Chondrocyte (in vitro differentiated cells): ENCODE measurements at places on chromosomes 12 and 14. TPM values are rescaled to one million over a fixed set of nuclear protein-coding genes. Genes with fewer than 3 reads are reported as not detected.
A peak's percentile ranks its signal among the peaks of the same experiment; 100 is the strongest.

GRCh38 chr12:117334855-117335587, 26.4 kb downstream of the NOS1 start:
- no peak for DNase-seq
- H3K36me3 ChIP-seq: no peaks in the 10 kb centered on the region
- peaks cover 25% of the 10 kb centered on the region for H3K27me3 ChIP-seq
- H3K4me1 ChIP-seq: no peaks in the 10 kb centered on the region

GRCh38 chr12:116138364-116138763, 139.1 kb downstream of the MED13L start:
- no peak overlapping the region for H3K4me3 ChIP-seq
- H3K36me3 ChIP-seq: no peaks in the 10 kb centered on the region
- no peaks in the 10 kb centered on the region for H3K27me3 ChIP-seq
- H3K4me1 ChIP-seq: peaks cover 90% of the 10 kb centered on the region
- no peak for DNase-seq
- H3K27ac ChIP-seq: peak overlapping the region; percentile 80

DNA sequence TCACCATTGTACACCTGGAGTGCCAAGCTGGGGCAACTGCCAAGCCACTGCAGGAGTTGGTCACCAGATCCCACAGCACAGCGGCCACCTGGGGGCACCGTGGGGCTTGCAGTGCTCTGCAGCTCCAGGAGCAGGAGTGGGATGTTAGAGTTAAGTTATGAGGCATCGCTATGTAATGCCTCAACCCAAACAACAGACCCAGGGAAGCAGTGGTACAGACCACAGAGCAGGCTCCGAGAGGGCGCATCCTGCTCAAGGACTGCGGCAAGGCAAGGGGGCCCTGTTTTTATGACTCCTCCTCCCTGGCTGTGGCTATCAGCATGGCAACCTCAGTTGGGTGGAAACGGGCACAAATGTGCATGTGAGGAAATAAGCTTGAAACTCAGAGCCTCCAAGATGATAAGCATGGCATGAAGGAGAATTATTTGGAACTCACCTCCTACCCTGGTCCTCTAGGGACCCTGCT, 63.1 kb downstream of the ARL6IP4 start:
- peak overlapping the region; percentile 69 for H3K27ac ChIP-seq
- no peak overlapping the region for H3K4me3 ChIP-seq
- H3K36me3 ChIP-seq: no peaks in the 10 kb centered on the region
- peaks cover 14% of the 10 kb centered on the region for H3K4me1 ChIP-seq
- no peaks in the 10 kb centered on the region for H3K27me3 ChIP-seq

DNA sequence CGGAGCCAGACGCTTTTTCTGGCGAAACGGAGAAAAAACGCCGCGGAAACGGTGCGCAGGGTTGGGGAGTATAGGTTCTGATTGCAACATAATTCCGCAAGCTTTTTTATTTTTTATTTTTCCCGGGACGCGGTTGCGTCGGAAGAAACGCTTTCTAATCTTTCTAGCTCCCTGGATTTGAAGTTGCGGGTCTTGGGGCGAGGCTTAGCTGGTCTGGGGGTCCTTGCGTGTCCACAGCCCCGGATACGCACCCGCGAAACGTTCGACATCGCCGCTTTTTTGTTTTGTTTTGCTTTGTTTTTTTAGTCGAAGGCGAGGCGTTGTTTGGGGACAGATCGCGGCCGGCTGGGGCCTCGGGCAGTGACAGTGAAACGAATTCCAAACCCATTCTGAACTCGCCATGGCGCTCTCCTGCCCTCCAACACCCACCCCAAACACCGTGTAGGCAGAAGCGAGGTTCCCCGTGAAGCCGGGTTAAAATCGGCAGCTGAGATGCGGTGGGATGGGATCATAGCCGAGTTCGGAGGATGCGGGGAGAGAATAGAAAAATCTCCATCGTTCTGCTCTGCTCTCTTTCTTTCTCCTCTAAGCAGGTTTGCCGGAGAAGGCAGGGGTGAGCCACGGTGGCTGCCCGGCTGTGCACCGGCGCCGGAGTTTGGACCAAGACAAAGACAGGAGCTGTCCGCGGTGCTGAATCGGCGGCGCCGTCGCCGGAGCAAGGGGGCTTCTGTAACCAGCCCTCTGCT, 8.1 kb upstream of the LHX5 start:
- peaks cover 83% of the 10 kb centered on the region for H3K27me3 ChIP-seq
- H3K27ac ChIP-seq: no peak overlapping the region
- no peak for DNase-seq
- peaks cover 13% of the 10 kb centered on the region for H3K4me1 ChIP-seq
- no peak overlapping the region for H3K4me3 ChIP-seq

DNA sequence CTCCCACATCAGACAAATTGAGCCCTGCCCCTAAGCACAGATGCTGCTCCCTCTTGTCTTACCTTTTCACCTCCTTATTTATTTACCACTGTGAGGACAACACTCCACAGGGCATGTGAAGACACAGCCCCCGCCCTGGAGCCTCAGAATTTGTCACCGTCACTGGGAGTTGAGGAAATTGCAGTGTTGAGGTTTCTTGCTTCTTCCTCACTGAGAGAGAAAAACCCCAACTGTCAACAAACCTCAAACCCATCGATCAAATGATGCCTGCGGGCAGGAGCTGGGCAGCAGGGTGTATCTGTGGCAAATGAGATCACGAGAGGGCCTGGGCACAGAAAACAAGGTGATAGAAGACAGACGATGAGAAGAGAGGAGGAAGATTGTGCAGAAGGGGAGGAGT, 30.5 kb upstream of the PLEKHG3 start:
- H3K4me1 ChIP-seq: peaks cover 36% of the 10 kb centered on the region
- peak overlapping the region; percentile 42 for H3K27ac ChIP-seq
- no peaks in the 10 kb centered on the region for H3K36me3 ChIP-seq
- no peak for DNase-seq
- H3K27me3 ChIP-seq: no peaks in the 10 kb centered on the region
- H3K4me3 ChIP-seq: no peak overlapping the region

GRCh38 chr12:9869307-9870161, at the start of gene CLEC2B:
Gene CLEC2B (minus strand): TSS chr12:9869354.
- DNase-seq: no peak
- no peaks in the 10 kb centered on the region for H3K27me3 ChIP-seq
- peak within 1 kb of the TSS; percentile 54 for H3K4me3 ChIP-seq
- peak within 1 kb of the TSS; percentile 67 for H3K27ac ChIP-seq
- peaks cover 24% of the 10 kb centered on the region for H3K4me1 ChIP-seq

DNA sequence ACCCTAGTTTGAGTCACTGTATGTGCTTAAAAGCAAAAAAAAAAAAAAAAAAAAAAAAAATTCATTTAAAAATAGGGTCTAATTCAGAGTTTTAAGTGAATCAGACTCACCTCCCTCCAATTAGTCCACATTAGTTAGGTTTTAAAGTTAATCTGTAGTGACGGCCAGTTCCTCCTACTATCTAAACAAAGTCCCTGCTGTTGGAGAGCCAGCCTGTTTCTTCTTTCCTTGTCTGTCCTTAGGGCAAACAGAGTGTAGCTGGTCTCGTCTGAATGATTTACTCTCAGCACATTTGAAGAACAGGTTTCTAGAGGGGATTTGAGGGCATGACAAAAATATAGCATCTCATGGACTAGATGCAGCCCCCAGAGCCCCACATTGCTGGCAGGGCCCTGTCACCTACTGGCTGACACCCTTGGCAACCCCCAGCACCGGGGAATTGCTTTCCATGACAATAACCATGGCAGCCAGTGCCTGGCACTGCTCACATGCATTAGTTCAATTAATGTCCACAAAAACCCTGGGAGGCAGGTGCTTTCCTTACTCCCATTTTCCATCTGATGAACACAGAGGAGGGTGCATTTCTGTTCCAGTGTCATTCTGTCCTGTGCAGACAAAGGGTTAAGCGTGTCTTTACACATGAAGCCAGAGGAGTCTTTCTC, 138.3 kb downstream of the PLXNC1 start:
- peaks cover 11% of the 10 kb centered on the region for H3K27me3 ChIP-seq
- H3K4me1 ChIP-seq: peaks cover 16% of the 10 kb centered on the region
- H3K27ac ChIP-seq: no peak overlapping the region
- H3K4me3 ChIP-seq: no peak overlapping the region

DNA sequence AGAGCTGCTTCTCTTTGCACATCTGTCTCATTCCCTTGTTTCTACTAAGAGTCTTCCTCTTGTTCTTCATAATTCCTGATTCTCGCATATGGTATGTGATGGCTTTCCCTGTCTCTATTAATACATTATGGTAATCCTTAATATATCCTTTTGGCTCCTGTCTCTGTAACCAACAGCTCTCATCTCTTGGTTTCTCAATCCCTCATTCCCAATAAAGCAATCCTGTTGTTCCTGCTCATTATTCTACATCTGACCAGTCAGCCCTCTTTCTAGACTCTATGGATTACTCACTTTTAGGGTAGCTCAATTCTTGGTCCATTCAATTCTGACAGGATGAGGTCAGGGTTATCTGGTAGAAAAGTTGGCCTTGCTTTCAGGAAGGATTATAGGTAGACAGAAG, 349.9 kb downstream of the LRIG3 start:
- DNase-seq: no peak
- no peaks in the 10 kb centered on the region for H3K36me3 ChIP-seq
- peaks cover 58% of the 10 kb centered on the region for H3K4me1 ChIP-seq
- H3K27ac ChIP-seq: peak overlapping the region; percentile 27
- no peaks in the 10 kb centered on the region for H3K27me3 ChIP-seq

GRCh38 chr14:63833728-63834127, 19.1 kb upstream of the SYNE2 start:
- H3K27ac ChIP-seq: no peak overlapping the region
- no peak for DNase-seq
- no peaks in the 10 kb centered on the region for H3K36me3 ChIP-seq
- no peak overlapping the region for H3K4me3 ChIP-seq
- H3K27me3 ChIP-seq: no peaks in the 10 kb centered on the region

- no peak for DNase-seq
- H3K27ac ChIP-seq: no peak overlapping the region
- peaks cover 46% of the 10 kb centered on the region for H3K36me3 ChIP-seq
- H3K4me1 ChIP-seq: no peaks in the 10 kb centered on the region
- no peaks in the 10 kb centered on the region for H3K27me3 ChIP-seq
Measured at GRCh38 chr12:94353130-94353529, 106.5 kb downstream of the CEP83 start.

DNA sequence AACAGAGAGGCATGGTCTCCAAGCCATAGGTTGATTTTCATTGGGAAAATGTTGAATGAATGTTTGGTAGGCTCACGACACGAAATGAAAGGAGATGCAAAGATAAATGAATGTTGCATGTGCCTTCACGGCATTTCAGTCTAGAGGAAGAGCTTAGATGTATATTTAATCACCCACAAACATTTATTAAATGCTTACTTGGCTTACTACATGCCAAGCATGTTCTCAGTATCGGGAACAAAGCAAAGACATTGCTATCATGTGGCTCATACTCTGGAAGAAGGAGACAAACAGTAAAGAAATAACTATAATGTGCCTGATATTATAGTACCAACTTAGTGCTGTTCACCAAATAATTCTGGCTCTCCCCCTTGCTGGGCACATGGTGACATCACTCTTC, 133.5 kb downstream of the LLPH start:
- peaks cover 13% of the 10 kb centered on the region for H3K4me1 ChIP-seq
- H3K4me3 ChIP-seq: no peak overlapping the region
- no peak for DNase-seq
- no peaks in the 10 kb centered on the region for H3K27me3 ChIP-seq
- H3K27ac ChIP-seq: no peak overlapping the region
- H3K36me3 ChIP-seq: no peaks in the 10 kb centered on the region

DNA sequence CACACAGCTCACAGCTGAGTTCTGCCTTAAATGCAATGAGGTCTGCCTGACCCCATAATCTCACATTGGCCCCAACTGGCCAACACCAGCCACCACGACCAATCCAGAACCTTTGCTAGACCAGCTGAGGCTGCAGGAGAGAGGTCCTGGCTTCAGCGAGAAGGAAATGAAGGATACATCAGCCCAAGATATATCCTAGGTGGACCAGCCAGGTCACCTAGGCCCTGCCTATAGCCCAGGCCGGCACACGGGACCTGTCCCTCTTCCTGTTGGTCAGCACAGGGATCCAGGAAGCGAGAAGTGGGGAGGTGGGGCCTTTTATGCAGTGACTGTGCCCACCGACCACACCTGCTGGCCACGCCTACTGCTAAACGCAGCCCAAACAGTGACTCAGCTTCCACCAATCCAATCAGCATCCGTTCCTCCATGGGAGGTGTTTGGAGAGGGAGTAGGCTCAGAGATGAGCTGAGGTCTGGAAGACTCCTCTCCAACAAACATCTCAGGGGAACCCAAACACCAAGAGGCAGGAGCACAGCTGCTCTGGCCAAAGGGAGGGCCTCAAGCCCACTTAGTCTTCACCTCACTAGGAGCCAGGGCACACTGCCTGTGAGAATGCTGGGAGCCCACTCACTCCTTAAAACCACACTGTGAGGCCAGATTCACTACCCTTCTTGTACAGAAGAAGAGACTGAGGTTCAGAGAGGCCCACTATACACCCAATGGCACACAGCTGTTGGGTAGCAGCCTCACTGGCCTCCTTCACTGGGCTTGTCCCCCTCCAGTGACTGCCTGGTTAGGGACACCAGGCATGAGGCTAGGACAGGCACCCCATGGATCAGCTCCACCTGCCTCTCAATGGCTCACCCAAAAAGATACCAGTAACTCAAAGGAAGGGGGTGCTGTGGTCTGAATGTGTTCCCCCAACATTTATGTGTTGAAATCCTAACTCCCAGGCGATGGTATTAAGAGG, 51.3 kb upstream of the PPP2R5C start:
- no peaks in the 10 kb centered on the region for H3K36me3 ChIP-seq
- no peaks in the 10 kb centered on the region for H3K27me3 ChIP-seq
- no peak for DNase-seq
- H3K27ac ChIP-seq: no peak overlapping the region
- peaks cover 12% of the 10 kb centered on the region for H3K4me1 ChIP-seq

DNA sequence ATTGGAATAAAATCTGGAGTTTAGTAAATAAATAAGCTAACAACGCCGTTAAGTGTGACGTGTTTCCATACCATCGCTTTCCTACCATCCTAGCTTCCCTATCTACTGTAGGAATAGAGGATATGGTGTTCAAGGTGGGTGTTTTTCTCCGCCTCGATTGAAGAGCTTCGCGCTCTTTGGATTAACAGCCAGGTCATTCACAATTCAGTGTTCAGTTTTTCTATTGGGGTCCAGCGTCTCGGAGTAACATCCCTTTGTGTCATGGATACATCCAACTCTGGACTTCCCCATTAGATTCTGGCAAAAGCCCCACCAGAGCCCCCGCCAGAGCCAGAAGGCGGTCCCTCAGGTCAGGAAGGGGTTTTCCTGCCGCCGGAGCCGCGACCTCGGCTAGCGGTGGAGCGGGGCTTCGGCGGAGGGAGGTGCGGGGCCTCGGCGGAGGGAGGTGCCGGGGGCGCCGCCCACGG, 1.2 kb upstream of the SRGAP1 start:
- H3K36me3 ChIP-seq: peaks cover 2% of the 10 kb centered on the region
- peak overlapping the region; percentile 75 for H3K4me3 ChIP-seq
- peaks cover 26% of the 10 kb centered on the region for H3K4me1 ChIP-seq
- peaks cover 2% of the 10 kb centered on the region for H3K27me3 ChIP-seq
- no peak for DNase-seq

Gene ERBB3
- total RNA-seq: 0.52 to 1.7 TPM (median 1.4 TPM) in 3 replicates

Gene CABP1
- not detected in 3 replicates for total RNA-seq

Gene RPGRIP1
- not detected in 3 replicates for total RNA-seq

Gene DPPA3
- total RNA-seq: not detected in 3 replicates

Gene PPFIBP1
- 83.6 to 87.6 TPM (median 85.0 TPM) in 3 replicates for total RNA-seq

Gene KCNH3
- 0.10 to 0.27 TPM in 2 of 3 replicates, not detected in the other for total RNA-seq

Gene LALBA
- total RNA-seq: not detected in 3 replicates

Gene AMDHD1
- total RNA-seq: 0.31 to 0.42 TPM in 2 of 3 replicates, not detected in the other
